ENCODE measurements at places on chromosomes 1 and 21.

- DNase-seq, result no peak
These were observed 54.7 kb upstream of the EPS8L3 start for GRCh38 chr1:109818271-109818987.

DNA sequence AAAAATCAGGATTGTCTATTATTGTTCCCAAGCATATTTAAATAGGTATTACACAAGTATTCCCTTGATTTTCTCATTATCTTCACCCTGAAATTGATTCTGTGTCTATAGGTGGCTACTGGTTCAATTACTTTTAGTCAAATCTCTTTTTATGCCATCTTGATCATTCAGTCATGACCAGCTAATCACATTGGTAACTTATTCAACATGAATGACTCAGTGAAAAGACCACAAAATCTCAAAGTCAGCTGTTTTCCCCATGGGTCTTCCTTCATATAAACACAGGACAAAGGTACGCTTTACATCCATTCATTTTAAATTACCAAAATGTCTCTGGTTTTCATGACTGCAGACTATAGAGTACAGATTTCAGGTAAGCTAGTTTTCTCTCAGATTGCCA is 23.7 kb upstream of the NRIP1 start:
- DNase-seq, result no peak

DNA sequence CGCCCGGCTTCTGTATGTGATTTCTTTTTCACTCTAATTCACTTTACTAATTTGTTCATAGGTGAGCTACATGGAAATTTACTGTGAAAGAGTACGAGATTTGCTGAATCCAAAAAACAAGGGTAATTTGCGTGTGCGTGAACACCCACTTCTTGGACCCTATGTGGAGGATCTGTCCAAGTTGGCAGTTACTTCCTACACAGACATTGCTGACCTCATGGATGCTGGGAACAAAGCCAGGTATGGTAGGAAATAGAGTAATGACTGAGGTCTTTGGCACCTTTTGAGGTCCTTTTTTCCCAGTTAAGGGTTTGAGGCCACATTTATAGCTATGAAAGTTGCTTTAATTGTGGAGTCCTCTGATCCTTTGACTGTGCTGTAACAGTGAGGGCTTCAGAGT is 56.9 kb downstream of the KIF1B start:
- DNase-seq, result no peak

DNA sequence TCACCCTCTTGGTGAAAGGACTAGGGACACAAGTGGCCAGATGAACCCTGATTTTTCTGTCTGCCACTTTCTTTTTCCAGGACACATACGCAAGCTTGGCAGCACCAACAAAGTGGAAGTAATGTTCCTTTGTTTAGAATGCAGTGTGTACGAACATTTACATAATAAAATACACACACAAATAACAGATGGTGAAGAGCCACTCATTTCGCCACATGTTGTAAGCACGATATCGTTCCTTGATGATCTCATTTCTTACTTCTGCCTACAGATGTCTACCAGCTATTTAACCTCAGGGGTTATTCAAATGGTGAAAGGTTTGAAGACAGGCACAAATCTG is 670.2 kb upstream of the CXADR start:
- DNase-seq, result no peak

GRCh38 chr1:175708787-175709186 is 34.6 kb downstream of the TNR start:
- DNase-seq, result no peak

All from pancreas (tissue), 10 donors.